ENCODE measurements at places on chromosomes 5 and 9.

- no peak for DNase-seq
Observed at GRCh38 chr9:93010056-93010455, 48.4 kb upstream of the SUSD3 start.

GRCh38 chr9:27673641-27674040, 100.4 kb upstream of the C9orf72 start:
- no peak for DNase-seq

DNA sequence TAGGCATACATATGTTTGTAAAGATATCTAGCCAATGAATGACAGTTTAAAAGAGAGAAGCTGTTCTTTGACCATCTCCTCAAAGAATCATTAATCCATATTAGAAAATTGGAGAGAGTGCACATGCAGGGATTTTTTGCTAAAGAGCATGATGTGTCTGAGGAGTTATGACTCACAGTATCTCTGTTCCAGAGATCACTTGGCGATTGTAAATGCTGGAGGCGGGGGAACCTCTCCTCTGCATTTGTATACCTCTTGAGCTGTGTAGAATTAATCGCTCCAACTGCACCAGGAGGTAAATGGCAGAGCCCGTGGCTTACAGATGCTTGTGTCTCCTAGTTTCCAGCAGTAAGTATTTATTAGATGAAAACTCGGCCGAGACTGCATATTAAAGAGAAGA, 3.6 kb upstream of the SPATA31D1 start:
- DNase-seq: no peak

GRCh38 chr5:45037927-45038326, 229.2 kb downstream of the MRPS30 start:
- DNase-seq: no peak

- no peak for DNase-seq
Observed at GRCh38 chr9:131438190-131438589, 44.3 kb downstream of the PRRC2B start.

DNA sequence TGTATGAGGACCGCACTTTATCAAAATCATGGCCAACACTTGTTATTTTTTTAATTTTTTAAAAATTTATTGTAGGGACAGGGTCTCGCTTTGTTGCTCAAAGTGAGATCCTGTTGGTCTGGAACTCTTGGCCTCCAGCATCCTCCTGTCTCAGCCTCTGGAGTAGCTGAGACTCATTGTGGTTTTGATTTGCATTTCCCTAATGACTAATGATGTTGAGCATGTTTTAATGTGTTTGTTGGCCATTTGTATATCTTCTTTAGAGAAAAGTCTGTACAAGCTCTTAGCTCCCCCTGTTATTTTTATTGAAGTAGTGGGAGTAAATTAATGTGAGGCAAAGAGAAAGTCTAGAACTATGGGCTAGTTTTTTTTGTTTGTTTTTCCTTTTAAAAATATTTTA, 1.6 kb upstream of the RPS6 start:
- DNase-seq: no peak

Measured in NCI-H1417 treated with DMSO at 0.1 percent for 48 hours (cell line).